ENCODE measurements at places on chromosomes 13 and 19.
A peak's percentile ranks its signal among the peaks of the same experiment; 100 is the strongest.

- DNase-seq = no peak
Measured at GRCh38 chr19:8141726-8142512, 7.5 kb downstream of the FBN3 start.

DNA sequence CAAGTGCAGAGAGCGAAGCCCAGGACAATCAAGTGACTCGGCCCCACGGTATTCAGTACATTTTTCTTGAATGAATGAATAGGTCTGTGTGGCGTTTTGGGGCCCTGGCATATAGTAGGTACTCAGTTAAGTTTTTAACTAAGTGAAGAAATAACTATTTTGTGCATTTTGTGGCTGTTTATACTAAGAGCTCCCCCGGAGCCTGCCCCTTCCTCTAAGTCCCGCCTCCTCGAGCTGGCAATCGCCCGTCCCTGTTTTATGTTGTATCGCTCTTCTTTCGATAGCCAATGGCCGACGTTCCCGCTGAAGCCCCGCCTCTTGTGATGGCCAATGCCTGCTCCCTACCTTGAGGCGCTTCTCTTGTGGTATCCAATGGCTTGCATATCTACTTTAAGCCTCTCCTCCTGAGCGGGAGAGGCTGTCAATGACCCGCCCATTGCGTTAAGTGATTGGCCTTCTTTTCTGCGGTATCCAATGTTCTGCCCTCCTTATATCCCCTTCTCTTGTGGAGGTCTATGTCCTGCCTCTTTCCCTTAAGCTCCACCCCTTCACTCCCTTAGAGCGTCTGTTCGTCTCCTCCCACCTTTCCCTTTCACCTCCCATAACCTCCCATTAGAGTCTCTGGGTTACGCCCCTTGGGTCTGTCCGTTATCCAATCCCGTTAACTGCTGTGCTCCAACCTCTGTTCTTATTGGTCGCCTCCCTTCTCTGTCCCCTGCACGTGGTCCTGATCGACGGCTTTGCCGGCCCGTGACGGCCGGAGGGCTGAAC lies 509 bp upstream of the HDGFL2 start:
- DNase-seq = peak; percentile 100

- DNase-seq = no peak
Measured at GRCh38 chr13:81319351-81319750, 978.4 kb upstream of the SPRY2 start.

- DNase-seq = no peak
Measured at GRCh38 chr13:51083706-51084105, 27.4 kb downstream of the C13orf42 start.

DNA sequence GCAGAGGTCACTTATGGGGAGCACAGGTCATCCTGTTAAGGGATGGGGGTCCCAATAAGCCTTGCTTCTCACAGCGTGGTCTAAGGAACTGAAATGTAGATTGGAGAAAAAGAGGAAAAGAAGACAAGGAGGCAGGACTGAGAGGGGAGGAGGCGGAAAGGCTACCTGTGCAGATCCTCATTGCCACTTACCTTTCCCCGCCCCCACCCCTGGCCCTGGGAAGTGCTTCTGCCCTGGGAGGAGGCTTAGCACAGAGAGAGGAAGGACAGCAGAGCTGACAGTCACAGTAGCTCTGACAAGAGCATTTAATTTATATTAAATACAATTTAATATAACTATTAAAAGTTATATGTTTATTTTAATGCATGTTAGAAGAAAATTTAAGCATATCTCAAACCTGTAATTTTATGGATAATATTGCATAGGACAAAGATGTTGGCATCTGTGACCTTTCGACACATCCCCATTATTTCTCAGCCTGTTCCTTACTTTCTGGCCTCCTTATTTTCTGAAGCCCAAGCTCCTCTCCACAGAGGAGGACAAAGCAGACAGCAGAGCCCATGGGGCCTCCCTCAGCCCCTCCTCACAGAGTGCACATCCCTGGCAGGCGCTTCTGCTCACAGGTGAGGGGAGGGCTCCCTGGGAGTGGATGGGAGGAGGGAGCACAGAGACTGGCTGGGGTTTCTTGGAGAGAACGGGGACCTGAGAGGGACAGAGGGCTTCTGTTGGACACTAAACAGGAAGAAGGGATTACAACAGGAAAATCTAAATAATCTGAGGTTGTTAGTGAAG lies 23.4 kb downstream of the CEACAM21 start:
- no peak for DNase-seq

DNA sequence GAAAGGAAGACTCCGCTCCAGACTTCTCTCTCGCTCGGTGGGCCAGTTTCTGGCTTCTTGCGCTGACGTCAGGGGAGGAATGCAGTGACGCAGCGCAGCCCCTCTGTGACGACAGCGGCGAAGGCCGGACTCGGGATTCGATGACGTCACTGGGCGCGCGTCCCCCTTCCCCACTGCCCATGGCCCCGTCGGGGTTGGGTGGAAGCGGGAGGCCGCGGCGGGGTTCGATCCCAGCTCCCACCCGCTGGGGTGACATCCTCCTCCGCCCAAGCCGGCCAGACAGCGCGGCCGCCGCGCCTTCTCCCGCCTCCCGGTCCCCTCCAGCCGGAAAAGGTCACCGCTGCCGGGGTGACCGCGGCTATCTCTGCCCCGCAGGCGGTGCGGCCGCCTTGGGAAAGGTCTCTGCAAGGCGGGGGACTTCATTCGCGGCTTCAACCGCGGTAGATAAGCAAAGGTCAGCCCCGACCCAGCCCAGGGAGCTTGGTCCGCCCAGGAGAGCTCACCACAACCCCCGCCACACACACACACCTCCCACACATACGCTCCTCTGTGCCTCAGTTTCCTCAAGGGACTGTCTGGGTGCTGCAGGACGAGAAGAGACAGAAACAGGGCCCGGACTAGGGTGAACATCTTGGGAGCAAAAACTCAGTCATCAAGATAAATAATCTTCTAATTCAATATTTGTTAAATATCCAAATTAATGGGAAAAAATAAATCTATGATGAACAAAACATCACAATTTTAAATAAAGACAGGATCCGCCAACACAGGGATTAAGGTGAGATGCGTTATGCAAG lies 844 bp upstream of the RFX1 start:
- DNase-seq = no peak

- DNase-seq = no peak
Measured at GRCh38 chr13:52033039-52033438, 8.5 kb downstream of the UTP14C start.

DNA sequence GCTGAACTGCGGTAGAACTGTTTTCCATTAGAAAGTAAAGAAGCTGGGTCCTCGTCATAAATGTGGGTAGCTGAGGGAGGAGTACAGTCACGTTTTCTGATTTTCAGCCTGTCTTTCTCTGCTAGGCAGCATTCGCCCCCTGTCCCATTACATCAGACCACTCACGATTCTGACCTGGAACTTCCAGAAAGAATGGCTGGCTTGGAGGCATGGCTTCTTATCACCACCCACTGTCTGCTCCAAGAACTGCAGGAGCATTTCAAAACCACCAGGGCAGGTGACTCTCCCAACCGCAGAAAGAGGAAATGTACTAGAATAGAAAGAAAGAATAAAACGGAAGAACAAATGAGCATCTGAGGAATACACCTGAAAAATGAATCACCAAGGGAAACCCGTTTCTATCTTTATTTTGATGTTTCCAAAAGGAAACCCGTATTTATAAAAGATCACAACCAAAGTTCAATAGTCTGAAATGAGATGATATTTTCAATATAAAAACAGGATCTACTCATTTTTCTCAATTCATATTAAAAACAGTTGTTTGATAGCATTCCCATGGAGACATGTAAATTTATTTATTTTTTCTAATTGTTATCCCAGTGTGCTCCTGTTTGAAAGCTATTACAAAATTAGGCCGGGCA lies 22.1 kb upstream of the POMP start:
- DNase-seq = no peak

DNA sequence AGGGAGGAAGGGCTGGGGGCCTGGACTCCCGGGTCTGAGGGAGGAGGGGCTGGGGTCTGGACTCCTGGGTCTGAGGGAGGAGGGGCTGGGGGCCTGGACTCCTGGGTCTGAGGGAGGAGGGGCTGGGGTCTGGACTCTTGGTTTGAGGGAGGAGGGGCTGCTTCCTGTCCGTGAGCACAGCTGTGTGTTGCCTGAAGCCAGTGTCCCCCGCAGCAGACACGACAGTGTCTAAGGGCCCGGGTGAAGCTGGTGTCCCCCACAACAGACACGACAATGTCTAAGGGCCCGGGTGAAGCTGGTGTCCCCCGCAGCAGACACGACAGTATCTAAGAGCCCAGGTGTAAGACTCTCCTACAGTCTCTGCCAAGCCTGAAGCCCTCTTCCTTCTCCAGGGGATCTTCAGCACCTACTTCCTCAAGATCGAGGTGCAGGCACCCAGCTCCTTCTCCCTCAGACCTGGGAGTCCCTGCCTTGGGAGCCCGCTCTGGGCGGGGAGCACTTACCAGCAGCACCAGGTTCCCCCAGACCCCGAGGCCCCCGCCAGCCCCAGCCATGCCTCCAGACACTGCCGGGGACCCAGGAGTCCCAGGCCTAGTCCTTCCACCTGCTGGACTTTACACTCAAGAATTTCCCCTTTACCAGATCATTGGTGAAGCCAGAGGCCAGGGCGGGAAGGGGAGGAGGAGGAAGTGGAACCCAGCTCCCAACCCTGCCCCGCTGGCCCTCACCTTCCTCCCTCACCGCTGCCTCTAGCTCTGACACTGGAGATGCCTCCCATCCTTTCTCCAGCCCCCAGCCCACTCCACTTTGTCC lies at the start of gene PTPRH:
Gene PTPRH (minus strand): TSS at position 622 of the 813 bp plus-strand sequence. CDS start 68 bp downstream, at position 554.
- DNase-seq = no peak

GRCh38 chr19:32368787-32369186 lies 23.4 kb downstream of the ZNF507 start:
- no peak for DNase-seq

GRCh38 chr13:96011291-96011872 lies 41.8 kb downstream of the UGGT2 start:
- DNase-seq = no peak

- DNase-seq = no peak
Measured at GRCh38 chr19:28326746-28327145, 886.2 kb downstream of the UQCRFS1 start.

GRCh38 chr13:99422586-99423220 lies 78.6 kb upstream of the TM9SF2 start:
- no peak for DNase-seq

Data from NCI-H524 treated with DMSO at 0.1 percent for 48 hours (cell line).